ENCODE measurements at places on chromosomes 7 and 10. TPM values are rescaled to one million over a fixed set of nuclear protein-coding genes. Genes with fewer than 3 reads are reported as not detected.

DNA sequence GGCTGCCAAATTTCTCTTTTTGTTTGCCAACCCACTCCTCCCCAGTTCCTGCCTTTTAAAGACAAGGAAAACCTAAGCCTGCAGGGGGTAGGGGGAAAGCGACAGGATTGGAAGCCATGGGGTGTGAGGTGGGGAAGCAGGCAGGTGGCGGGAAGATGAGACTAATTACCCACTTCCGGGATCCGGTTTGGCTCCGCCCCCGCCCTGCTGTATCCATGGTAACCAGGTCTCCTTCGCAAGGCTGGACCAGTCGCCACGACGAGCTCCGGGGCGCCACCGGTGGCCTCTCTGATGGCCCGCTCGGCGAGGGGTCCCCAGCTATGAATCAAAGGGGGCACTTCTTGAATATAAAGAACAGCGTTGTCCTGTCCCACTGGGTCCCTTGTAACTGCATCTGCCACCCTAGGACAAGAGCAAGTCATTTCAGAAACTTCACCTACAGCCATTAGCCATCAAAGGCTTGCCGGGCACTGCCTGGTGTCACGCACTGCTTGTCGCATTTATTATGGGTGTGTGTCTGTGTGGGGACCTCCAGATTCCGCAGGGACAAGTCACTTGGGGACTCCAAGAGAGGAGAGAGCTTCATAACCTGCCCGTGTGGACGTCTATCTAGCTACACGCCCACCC, 55.4 kb upstream of the LMTK2 start:
- no peak for DNase-seq

DNA sequence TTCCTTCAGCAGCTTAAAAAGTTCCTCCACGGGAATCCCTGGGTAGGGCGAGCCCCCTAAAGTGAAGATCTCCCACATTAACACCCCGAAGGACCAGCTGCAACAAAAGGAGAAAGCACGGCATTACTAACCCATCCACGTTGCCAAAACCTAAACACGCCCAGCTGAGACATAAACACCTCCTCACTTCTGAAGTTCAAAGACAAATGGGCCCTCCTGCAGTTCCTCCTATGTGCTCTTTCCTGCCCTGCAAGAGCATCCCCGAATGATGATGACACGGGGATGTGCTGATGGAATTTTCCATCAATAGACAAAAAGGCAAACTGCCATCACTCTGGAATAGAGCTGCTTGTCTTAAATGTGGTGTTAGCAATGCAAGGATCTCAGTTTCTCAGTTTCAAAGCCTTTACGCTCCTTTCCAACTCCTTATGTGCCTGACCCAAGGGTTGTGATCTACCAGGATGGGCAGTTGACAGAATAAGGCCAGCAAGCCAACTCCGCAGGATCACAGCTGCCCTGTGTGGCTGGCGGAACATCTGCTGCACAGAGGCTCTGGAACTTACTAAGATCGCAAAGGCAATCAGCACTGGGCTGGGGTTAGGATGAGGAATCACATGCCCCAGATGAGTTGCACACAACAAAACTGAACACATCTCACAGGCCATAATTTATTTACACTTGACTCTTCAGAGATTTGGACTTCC, 112.7 kb downstream of the FGFR2 start:
- DNase-seq, result no peak

GRCh38 chr10:73493781-73494180, 2.0 kb downstream of the PPP3CB start:
- DNase-seq, result no peak

The CCDC146 gene
- total RNA-seq, result 3.4 TPM

DNA sequence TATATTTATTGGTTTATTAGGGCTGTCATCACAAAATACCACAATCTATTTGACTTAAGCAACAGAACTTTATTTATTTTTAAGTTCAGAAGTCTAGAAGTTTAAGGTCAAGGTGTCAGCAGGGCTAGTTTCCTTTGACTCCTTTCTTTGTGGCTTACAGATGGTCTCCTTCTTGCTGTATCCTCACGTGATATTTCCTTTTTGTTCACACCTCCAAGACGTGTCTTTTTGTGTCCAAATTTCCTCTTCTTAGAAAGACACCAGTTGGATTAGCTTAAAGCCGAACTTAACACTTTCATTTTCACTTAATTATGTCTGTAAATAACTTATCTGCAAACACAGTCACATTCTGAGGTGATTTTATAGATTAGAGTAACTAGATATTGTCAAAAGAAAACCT, 631.4 kb upstream of the POT1 start:
- no peak for DNase-seq

DNA sequence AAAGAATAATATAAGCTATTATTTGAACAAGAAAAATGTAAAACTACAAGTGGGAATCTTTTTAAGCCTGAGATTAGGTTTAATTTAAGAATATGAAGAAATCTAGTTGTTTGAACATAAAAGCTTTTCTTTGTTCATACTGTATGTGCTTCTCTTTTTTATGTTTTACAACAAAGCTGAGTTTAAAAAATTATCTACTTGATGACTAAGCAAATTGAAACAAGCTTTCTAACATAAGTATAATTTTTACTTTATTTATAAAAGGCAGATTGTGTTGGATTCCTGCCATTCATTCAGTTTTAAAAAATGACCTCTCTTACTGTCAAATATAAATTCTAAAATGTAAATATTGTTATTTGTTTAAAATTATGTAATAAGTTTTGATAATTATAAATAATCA, 958.2 kb downstream of the DNAJB9 start:
- no peak for DNase-seq

The PRPS1L1 gene
- total RNA-seq, result not detected

Measured in myocyte (in vitro differentiated cells).